ENCODE measurements at places on chromosomes 6 and 20.
A peak's percentile ranks its signal among the peaks of the same experiment; 100 is the strongest.

GRCh38 chr6:159121486-159121885 lies 47.7 kb upstream of the FNDC1 start:
- no peak for DNase-seq

DNA sequence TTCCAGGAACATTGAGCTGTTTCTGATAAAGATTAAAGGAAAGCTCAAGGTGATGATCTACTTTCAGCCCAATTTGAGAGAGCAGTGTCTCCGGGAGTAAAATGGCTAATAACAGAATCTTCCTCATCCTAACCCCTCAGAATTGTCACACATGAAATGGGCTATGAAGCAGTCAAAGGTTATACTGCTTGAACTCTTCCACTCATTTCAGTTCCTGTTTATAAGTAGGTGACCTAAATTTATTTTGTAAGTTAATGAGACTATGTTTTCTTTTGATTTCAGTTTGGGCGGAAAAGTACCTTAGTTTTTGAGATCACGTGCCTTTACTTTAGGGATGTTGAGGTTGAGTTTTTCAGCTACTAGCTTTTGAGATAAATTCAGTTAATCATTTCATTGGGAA lies 47.2 kb downstream of the QKI start:
- no peak for DNase-seq

DNA sequence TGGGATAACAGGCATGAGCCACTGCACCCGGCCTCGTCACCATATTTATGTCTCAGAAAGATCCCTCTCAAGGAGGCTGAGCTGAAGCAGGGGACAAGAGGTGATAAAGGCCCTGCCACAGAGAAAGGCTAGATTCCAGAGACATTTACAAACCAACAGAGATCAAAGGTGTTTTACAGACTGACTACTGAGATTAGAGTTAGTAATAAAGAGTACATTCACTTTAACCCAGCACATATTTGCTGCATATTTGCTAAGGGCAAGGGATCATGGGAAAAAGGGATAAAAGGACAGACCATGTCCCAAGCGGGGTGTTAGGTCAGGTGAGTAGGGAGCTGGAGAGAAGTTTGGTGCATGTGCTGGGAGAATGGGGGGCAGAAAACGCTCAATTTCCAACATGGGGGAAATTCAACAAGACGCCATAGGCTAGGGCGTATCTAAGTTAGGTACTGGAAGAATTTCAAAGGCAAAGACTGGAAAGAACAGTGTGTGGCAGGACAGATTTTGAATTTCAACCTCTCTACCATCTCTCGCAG lies 43.8 kb upstream of the SEC63 start:
- no peak for DNase-seq

- DNase-seq, result no peak
Observed at GRCh38 chr6:63333440-63333839, 13.7 kb upstream of the LGSN start.

DNA sequence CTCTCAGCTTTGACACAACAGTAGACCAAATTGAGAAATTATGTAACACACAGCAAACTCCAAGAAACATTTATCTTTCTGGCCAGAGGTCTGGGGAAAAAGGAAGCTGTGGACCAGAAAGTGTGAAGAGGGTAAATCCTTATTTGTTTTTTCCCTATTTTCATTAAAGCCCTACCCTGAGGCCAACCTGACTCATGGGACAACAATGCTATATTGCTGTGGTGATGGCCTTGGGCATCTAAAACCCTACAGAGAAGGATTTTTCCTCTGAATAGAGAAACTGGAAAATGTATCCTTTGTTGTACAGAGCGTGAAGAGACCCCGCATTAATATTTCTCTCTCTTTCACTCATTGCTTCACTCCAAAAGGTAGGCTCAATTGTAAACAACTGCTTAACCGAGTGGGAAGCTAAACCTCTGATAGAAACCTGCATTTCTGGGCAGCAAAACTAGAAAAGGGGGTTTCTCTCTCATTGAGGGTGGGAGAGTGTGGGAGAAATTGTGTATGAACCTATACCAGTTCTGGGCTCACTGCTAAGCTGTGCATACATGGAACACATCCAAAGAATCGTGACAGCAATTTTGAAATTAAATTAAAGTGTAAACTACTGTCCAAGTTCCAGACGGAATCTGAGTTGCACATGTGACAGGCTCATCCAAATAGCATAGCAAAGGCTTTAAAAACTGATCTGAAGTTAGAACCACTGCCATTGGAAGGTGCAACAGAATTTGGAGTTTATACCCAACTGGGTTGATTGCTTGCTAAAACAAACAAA lies 175.5 kb downstream of the CLVS2 start:
- no peak for DNase-seq

GRCh38 chr6:797479-798077 lies 104.6 kb upstream of the EXOC2 start:
- peak; percentile 5 for DNase-seq

GRCh38 chr6:112501705-112502104 lies 154.6 kb downstream of the RFPL4B start:
- no peak for DNase-seq

GRCh38 chr20:57568088-57568896 lies 7.4 kb downstream of the PCK1 start:
- no peak for DNase-seq

DNA sequence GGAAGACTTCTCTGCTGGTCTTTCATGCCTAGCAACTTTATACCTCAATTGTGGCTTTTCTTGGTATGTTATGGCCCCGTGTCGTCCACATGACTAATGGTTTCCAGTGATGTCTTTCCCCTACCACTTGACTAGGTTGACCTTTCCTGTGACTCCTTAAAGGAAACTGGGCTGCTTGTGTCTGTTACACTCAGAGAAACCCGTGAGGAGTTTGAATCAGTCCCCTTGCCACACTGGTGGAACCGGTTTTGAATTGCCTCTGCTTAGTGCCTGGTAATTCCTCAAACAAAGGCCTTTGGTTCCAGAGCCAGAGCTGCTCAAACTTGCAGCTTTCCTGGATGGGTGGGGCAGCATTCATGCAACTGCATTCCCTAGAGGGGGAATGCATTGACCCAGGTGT lies 21.9 kb downstream of the ECT2L start:
- peak; percentile 94 for DNase-seq

- DNase-seq, result no peak
Observed at GRCh38 chr6:114997813-114998292, 655.0 kb upstream of the HS3ST5 start.

GRCh38 chr6:53238311-53238710 lies 89.7 kb upstream of the GCM1 start:
- DNase-seq, result no peak

DNA sequence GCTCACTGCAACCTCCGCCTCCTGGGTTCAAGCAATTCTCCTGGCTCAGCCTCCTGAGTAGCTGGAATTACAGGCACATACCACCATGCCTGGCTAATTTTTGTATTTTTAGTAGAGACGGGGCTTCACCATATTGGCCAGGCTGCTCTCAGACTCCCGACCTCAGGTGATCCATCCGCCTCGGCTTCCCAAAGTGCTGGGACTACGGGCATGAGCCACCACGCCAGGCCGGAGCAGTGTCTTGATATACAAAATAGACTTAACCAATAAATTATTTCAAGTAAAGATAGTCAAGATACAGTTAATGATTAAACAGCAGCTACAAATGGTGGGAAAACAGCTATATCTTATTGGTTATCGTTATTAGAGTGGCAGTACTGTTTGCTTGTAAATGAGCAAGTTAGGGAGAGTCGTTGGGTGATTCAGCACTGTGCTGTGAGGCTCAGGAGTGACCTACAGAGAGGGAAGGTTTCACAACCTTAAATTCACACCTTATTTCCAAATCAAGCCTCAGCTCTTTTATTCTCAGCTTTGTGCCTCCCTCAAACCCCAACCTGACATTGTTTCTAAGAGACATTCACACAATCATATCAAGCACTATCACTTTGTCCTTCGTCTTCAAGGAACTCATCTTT lies 1128.4 kb upstream of the MAP3K7 start:
- no peak for DNase-seq

GRCh38 chr6:87070741-87071140 lies 24.2 kb downstream of the CGA start:
- no peak for DNase-seq

DNA sequence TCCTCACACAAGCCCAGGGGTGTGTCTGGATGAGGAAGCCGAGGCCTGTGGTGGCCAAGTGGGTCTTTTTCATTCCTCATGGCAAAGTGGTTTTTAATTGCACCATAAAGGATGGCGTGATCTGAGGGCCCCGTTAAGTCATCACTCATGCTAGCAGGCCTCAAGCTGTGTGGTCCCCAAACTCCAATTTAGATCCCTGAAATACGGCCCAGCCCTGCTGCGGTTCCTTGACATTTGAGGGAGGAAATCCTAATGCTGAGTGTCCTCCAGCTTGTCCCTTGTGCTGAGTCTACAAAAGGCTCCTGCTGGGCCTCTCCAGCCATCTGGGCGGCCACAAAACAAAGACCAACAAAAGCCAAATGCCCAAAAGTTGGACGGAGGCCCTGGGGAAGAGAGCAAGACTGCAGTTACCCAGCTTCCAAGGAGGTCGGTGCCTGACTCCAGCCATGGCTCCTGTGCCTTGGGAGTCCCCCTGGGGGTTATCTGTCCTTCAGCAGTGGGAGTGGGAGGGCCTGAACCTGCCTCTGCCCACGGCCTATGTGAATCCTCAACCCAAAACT lies 162.3 kb upstream of the PDE10A start:
- no peak for DNase-seq

- no peak for DNase-seq
Observed at GRCh38 chr6:118710616-118711015, 59.2 kb upstream of the CEP85L start.

GRCh38 chr6:6834356-6835222 lies 246.1 kb downstream of the LY86 start:
- DNase-seq, result no peak

GRCh38 chr20:1934721-1935573 lies 39.7 kb downstream of the SIRPA start:
- no peak for DNase-seq

DNA sequence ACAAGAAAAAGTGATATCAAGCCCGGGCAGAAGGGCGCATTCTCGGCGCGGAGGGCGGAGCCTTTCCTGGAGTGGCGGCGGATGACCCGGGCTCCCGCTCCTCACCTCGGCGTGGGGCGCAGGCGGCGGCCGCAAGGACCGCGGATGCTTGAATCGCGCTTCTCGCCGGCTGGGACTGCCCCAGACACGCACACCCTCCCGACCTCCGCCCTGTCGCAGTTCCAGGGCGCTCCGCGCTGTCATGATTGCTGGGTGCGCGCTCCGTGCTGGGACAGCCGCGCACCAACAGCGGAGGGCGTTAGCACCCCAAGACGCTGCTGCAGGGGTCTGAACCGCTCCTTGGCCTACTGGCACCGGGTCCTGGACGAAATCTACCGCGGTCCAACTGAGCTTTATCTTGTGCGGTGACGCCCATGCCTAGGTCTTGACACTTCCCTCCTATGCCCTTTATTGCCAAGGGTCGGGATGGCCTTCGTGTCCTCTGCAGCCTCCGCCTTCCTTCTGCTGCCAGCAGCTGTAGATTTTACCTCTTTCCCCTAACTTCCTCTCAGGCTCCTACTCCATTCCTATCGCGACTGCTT lies 43.3 kb downstream of the IRAK1BP1 start:
- DNase-seq, result no peak

DNA sequence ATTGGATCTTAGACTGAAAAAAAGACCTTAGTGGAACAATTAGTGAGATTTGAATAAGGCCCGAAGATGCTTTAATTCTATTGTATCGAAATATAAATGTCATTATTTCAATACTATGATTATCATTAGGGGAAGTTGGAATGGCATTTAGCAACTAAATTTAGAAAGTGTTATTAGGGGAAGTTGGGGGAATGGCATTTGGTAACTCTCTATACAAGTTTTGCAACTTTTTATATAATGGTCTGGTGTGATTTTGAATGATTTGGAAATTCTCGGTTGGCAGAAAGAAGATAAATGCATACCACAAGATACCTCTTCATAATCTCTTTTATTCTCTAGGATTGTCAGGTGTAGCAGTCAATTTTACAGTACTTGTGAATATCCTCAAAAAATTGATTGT lies 49.2 kb downstream of the RNF144B start:
- no peak for DNase-seq

DNA sequence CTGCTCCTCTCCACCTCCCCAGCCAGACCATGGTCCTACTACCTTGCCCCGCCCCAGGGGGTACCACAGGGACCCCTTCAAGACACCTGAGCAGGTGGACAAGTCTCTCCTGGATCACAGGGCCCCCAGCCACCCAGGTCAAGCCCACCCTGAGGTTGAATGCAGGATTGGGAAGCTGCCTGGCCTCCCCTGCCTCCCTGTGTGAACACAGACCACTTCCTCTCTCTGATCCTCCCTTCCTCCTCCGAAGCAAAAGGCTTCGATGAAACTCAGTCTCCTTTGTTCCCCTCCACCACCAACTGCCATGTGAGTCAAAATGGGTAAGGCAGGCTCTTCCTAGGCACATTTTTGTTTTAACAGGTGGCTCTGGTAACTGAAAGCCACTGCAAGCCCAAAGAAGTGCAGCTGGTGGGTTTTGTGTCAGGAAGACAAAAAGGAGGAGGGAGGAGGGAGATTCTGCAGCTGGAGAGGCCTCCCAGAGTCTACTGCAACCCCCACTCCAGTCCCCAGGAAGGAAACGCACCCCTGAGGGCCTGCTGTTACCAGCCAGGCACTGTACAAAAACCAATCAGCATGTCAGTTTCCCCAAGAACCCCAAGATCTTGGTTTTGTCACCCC lies 5.4 kb downstream of the ADA start:
- no peak for DNase-seq

DNA sequence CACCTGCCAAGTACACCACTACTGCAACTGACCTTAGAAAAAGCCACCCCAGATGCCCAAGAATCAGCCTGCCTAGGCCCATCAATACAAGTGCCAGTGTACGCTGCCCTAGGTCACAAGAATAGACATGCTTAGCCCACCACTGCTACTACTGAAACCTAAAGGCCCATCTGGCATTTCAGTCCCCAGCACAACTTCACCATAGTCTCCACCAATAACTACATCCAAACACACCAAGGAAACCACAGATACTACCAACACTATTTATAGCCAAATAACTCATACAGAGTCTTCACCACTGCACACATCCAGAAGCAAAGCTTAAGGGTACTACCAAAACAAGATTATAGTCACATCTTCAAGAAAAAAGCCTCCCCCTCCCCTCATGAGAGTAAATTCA lies 28.2 kb downstream of the TREML4 start:
- DNase-seq, result no peak
